ENCODE measurements at places on chromosomes 13 and 19.

GRCh38 chr13:73251626-73252265 is 192.9 kb downstream of the KLF5 start:
- no peak for DNase-seq

DNA sequence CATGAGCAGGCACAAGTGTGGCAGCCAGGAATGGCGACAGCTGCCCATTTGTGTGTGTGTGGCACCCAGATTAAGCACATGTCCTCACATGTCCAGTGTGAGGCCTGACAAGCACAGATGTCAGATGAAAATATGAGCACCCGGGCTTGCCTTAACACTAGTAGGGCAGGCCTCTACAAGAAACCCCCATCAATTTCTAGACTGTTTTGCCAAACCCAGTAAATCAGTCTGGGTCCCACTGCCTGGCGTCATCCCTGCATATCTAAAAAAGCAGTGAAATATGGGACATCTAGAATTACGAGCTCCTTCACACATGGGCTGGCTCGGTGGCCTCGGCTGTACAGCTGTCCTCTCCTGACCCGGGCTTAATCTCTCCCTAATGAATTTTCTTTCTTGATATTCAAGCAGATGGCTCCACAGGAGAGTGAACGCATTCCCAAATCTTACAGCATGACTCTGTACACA is 432.7 kb downstream of the FOXO1 start:
- no peak for DNase-seq

DNA sequence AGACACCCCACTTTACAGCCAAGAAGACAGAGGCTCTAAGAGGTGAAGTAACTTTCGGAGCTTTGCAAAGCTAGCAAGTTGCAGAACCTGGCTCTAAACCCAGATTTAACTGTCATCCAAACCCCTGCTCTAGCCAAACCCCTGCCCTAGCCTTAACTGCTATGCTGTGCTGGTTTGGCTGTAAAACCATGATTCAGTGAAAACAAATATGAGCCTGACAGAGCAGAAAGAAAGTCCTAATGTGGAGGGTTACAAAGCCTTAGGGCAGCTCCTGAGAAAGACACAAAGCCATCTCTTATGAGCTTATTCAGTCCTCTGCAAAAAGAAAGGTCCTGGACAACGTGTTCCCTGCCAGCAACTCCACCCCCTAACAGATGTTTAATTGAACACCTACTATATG is 172.8 kb downstream of the KATNAL1 start:
- DNase-seq: no peak

DNA sequence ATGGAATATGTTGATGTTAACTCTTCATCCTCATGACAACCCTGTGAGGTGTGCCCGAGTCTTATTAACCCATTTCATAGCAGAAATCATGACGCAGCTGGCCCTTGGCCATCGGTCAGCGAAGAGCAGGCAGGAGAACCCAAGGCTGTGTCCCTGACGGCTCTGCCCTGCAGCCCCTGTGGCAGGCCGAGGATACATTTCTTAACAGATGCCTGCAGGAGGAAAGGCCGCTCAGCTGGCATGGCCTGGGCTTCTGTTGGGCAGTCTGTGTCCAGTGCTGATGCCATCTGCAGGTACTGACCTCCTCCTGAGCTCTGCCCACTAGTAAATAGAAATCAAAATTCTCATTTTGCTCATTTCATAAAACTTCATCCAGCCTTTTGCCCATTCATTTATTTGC is 35.4 kb upstream of the MCF2L start:
- DNase-seq: no peak

DNA sequence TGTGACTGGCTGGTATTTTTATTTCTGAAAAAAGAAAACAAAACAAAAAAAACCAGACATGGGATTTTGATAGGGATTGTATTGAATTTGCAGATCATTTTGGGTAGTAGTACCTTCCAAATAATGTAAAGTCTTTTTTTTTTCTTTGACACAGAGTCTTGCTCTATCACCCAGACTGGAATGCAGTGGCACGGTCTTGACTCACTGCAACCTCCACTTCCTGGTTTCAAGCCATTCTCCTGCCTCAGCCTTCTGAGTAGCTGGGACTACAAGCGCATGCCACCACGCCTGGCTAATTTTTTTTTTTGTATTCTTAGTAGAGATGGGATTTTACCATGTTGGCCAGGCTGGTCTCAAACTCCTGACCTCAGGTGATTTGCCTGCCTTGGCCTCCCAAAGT is 4.2 kb downstream of the ZNF101 start:
- no peak for DNase-seq

- DNase-seq: no peak
These were observed 39.8 kb upstream of the EHD2 start for GRCh38 chr19:47673426-47673825.

GRCh38 chr19:47881757-47882156 is 4.4 kb downstream of the SULT2A1 start:
- no peak for DNase-seq

GRCh38 chr19:1661995-1662394 is 9.6 kb upstream of the TCF3 start:
- DNase-seq: no peak

DNA sequence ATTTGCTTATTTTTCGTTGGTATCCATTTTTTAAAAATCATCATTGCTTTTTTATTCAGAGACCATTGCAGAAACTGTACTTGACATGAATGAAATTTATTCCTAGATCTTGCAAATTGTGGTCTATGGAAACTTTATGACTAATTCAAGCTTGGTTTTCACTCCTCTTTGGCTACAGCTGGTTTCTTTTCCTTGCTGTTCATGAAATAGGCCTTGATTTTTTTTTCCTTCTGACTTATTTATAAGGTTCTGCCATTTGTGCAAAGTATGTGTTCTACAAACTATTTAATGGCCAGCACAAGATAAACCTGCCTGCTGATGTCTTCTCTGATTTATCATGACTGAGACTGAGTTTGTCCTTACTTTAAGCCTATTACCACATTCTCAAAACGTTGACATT is 764.0 kb upstream of the SLITRK5 start:
- no peak for DNase-seq

DNA sequence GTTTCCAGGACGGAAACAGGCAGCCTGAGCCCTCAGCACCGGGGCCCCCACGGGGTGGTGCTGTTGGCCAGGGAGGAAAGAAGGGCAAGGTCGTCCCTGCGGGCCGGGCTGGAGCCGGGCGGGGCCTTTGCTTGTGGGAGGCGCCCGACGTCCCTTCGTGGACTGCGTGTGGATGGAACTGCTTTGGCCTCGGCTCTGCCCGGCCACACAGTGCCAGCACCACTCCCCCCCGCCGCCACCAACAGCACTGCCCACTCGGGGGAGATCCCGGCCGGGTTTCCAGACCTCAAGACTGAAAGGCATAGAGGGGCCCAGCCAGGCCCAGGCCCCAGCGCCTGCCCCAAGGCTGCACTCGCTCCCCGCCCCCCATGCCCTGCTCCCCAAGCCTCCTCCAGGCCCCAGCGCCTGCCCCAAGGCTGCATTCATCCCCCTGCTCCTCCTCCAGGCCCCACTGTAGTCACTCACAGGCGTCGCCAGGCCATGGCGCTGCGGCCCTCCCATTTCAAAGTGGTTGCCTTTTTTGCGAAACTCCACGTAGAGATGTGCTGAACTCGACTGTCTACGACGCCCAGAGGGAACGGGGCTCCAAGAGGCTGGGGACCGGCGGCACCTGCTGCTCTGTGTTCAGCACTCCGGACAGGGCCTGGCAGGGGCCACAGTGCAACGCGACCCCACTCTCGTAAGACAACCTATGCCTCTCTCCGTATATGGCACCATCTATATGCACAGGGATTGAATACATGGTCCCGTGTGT is 22.5 kb downstream of the C13orf46 start:
- DNase-seq: no peak

DNA sequence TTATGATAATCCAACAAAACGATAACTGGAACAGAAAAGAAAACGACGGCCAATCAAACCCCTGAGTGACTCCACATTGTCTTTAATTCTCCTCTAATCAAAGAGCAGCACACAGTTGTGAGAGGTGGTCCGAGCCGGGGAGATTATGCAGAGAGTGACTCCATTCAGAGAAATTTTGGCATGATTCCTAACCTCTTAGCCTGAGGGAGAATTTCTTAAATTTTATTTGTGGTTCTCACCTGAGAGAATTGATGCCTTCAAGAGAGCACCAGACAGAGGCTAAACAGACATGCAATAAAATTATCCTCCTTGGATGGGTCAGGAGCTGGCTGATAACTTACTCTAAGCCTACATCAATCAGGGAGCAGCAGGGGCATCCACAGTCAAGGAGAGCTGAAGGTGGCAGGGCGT is 310.0 kb upstream of the KLF12 start:
- no peak for DNase-seq

DNA sequence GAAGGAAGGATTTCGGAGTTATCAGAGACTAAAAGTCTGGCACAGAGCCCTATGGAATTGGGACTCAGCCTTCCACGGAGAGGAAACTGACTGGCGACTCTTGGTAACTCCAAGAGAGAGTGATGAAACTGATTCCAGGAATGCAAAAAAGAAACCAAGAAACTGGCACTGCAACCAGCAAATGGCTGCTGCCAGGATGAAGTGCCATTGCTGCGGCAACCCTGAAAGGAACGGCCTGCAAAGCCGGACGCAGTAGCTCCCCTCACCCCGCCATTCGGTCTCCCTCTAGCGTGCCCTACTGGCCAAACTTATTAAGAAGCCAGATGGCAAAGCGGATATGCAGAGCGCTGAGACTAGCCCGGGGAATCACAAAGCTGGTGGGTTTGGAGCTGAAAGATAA is 236.0 kb downstream of the PCDH9 start:
- DNase-seq: no peak

DNA sequence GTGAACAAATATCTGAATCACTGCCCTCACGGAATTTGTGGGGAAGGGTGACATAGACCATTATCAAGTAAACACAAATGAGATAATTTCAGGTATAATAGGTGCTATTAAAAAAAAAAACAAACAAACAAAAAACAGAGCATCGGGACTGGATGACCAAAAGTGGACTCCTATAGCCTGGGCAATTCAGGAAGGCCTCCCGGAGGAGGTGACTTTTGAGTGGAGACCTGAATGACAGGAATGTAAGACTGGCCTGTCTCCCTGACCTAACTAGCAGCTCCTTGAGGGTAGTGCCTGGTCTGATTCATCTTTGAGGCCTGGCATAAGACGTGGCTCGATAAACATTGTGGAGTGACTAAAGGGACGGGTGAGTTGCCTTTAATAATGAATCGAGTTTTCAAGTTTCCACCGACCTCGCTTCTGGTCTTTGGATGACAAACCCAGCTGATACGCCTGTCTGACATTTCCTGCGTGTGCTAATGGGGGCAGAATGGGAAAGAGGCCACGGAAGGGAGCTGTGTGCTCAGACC is 6.8 kb downstream of the KLK10 start:
- DNase-seq: no peak

DNA sequence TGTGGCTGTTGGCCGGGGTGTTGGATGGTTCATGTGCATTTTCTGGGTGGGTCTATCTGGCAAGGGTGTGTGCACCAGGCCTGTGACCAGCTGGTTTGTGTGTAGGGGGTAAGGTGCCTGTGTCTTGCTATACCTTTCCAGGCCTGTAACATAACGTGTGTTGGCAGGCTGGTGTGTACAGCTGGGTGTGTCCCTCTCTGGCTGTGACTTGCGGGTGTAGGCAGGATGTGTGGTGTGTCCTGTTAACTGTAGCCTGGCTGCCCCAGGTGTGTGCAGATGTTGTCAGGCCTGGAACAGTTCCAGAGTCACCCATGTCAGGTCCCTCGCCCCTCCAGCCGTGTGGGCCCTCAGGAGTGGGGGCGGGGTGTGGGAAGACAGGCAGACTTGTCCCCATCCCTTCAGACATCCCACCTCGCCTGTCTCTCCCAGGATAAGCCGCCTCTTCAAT is 9.8 kb downstream of the KCTD15 start:
- DNase-seq: no peak

GRCh38 chr19:3653865-3654513 is 27.4 kb upstream of the CACTIN start:
- DNase-seq: no peak

GRCh38 chr13:22198001-22198400 is 527.1 kb downstream of the FGF9 start:
- no peak for DNase-seq

DNA sequence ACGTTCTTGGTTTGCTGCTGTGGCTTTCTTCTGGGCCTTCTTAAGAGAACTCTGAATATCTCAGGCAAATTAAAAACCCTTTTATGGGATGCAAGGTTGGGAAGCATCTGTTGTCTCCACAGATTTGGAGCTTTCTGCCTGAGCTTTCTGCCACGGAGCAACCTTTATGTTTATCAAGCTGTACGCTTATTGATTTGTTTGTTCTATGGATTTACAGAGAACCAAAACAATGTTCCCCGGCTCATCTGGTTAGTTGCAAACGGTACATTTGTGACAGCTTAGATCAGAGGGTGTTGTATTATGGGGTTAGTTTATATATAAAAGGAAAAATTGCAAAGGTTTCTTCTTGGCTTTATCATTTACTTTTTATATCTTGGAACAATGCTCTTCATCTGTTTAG is 479.6 kb downstream of the DIAPH3 start:
- DNase-seq: no peak

DNA sequence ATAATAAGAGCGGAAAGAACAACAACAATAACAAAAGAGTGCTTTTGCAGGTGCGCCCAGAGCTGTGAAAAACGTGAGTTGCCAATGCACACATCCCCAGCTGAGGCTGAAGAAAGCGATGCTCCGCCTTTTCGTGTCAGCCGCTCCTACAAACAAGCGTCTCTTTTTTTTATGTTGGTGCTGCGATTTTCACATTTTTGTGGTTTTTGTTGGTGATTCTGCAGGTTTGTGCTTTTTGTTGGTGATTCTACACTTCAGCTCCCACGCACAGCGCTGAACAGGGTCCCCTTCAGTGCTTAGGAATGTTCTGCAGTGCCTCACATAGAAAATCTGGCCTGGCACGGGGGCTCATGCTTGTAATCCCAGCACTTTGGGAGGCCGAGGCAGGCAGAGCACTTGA is 7.3 kb upstream of the SBK3 start:
- DNase-seq: no peak

GRCh38 chr13:32894589-32895001 is 121.6 kb upstream of the KL start:
- no peak for DNase-seq

DNA sequence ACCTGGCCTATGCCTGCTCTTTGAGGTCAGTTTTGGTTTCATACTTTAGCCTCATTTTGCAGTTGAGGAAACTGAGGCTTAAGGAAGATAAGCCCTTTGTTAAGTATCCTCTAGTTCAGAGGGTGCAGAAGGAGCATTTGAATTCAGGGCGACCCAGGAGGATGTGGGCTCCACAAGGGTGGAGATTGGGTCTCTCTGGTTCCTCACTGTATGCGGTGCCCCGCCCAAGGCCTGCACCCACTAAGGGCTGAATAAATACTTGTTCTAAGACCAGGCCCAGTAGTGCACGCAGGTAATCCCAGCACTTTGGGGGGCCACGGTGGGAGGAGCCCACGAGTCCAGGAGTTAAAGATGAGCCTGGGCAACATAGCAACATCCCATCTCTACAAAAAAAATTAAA is 768 bp upstream of the SLC44A2 start:
- DNase-seq: no peak

- DNase-seq: no peak
These were observed at the start of gene ADM5 for GRCh38 chr19:49689133-49690078. Gene ADM5, plus strand, starts transcription at chr19:49689594. Its CDS starts 244 bp downstream, at chr19:49689838.

Measured in central memory CD8-positive, alpha-beta T cell (primary cell).